ENCODE measurements at places on chromosomes 4 and X.

DNA sequence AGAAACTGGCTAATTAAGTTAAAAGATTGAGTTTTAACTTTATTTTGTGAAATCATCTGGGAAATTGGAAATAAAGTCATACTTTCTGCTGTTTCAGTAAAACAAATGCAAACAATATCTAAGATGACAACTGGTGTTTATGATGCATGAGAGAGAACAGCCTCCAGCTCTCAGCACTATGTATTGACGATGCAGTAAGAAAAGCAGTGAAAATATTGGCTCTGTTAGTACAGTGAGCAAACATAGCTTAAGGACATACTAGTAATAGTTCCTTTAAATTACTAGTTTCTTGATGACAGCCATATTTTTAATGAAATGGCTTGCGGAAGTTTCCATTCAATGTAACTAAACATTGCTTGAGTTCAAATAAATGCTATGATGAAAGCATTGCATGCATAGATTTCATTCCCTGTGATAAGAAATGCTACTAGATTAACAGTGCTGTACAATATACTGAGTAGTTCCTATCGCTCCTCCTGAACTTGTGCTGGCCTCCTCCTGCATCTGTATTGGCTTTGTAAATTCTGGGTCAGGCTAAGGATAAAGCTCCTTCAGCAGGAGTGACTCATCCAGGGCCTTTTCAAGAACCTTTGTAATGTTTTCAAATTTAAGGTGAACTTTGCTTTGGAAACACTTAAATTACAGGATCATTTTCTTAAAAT, 11.6 kb downstream of the ARHGAP24 start:
- DNase-seq: no peak

- DNase-seq: no peak
These were observed 95.7 kb downstream of the DRD5 start for GRCh38 chr4:9877123-9877522.

GRCh38 chrX:24424948-24425347, 40.1 kb upstream of the PDK3 start:
- DNase-seq: no peak

DNA sequence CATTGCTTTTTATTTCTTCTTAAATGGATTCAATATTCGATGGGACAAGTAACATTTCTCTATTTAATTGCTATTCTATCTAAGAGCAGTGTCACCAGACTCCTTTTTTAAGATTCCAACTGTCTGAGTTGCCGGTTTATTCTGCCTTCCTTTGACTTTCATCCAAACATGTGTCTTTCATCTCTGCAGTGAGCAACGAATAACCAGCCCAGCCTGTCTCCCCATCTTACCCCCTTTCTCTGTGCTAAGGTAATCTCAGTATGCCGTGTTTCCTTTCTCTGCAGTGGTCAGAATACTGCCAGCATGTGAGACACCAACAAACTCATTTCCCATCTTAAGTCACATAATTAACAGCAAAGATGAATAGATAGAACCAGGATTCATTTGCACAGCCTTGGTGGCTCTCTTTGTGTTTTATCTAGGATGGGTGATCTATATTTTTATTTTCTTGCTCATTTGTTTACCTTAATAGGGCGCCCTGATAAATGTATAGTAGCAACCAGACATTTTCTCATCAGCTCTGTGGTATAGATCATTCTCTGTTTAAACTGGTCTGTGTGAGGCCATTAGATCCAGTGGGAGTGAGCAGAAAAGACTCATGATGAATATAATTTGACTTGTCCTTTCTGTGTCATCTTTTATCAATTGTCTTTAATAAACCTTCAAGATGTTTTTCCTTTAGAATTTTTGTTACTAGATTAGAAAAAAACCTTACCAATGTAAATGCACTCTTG, 394.8 kb upstream of the IGFBP7 start:
- DNase-seq: no peak

DNA sequence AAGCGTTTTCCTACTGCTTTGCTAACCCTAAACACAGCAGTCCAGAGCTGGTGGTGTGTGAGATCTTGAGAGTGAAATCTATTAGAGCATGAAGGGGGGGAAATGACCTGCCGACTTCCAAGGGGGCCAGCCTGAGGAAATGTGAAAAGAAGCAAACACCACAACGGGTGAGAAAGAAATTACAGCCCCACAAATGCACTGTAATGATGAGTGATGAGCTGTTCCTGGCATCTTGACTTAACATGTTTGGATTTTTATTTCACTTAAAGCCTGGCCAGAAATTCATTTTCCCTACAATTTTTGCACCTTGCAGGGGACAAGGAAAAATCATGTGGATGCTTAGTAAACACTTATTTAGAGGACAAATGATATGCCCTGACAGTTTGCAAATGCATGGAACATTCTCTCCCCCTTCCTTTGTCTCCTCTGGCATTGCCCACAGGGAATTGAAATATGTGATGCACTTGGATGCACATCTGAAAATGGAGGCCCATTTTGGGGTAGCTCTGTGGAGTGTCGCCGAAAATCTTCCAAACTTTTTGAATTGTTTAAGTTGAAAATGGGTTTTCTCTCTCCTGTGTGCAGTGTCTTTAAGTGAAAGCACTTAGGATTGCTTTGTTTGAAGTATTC, 84.3 kb upstream of the TMEM150C start:
- DNase-seq: no peak

GRCh38 chrX:71253253-71254091, 468 bp downstream of the ZMYM3 start:
- no peak for DNase-seq

DNA sequence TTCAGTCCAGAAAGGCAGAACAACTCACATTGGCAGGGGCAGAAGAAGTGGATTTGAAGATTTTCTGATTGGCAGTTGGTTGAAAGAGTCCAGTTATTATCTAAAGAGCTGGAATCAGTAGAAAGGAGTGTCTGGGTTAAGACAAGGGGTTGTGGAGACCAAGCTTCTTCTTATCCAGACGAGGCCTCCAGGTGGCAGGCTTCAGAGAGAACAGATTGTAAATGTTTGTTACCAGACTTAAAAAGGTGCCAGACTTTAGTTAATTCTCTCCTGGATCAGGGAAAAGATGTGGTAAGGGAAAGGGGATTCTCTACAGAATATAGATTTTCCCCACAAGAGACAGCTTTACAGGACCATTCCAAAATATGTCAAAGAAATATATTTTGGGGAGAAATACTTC, 36.7 kb upstream of the TLR3 start:
- DNase-seq: no peak

GRCh38 chr4:18180892-18181291, 159.3 kb upstream of the LCORL start:
- no peak for DNase-seq

DNA sequence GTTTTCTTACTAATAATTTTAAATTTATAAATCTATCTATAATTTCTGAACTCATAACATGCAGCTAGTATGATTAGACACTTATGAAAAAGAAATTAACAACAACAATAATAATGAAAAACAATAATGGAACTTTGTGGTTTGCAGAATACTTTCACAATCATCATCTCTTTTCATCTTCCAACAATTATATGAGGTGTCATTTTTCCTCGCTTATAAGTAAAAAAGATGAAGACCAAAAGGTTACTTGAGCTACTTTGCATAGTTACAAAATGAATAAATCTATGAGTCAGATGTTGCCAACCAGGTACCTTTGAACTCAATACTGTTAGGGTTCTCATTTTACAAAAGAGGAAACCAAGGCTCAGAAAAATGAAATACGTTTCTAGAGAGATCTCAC, 98.5 kb upstream of the ELOVL6 start:
- DNase-seq: no peak

DNA sequence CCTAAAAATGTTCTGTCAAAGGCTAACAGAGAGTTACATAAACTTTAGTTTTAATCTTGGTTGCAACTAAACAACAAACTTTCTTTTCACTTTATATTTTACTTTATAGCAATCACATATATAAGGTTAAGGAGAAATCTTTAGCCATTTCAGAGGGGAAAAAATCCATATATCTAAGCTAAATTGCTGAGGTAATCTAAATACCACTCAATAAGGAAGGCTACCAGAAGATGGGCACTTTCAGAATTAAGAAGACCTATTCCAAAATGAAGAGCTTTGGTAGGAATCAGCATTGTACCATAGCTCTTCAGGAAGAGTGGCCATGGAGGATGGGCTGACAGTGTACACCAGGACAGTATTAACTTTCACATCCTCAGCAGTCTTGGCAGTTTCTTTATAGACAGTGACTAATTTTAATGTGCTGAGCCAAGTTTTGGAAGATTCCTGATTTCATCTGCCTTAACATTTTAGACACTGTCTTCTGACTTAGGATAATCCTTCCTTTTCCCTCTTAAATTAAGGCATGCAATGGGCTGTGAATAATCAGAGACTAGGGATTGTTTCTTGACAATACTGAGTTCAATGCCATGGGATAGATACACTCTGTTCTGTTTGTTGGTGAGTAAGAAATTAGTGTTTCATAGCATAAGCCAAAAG, 7.1 kb downstream of the FAT4 start:
- peak; percentile 36 for DNase-seq

DNA sequence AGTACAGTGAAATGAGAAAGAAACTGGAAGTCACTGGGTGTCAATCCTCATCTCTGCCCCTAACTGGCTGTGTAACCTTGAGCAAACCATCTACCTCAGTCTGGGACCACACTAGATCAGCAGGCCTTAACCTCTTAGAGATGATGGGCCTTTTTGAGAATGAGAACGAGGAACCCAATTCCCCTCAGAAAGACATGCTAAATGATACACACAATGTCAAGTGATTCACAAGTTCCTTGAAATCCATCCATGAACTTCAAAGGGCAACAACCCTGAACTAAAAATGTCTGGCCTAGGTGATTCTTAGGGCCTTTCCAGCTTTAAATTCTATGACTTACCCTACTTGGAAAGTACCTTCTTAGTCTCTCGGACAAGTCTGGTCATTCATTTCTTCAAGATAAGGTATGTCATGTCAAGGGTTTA, 47.4 kb downstream of the ACSL4 start:
- no peak for DNase-seq

GRCh38 chrX:150581093-150581775, 12.8 kb downstream of the MTM1 start:
- peak; percentile 80 for DNase-seq

DNA sequence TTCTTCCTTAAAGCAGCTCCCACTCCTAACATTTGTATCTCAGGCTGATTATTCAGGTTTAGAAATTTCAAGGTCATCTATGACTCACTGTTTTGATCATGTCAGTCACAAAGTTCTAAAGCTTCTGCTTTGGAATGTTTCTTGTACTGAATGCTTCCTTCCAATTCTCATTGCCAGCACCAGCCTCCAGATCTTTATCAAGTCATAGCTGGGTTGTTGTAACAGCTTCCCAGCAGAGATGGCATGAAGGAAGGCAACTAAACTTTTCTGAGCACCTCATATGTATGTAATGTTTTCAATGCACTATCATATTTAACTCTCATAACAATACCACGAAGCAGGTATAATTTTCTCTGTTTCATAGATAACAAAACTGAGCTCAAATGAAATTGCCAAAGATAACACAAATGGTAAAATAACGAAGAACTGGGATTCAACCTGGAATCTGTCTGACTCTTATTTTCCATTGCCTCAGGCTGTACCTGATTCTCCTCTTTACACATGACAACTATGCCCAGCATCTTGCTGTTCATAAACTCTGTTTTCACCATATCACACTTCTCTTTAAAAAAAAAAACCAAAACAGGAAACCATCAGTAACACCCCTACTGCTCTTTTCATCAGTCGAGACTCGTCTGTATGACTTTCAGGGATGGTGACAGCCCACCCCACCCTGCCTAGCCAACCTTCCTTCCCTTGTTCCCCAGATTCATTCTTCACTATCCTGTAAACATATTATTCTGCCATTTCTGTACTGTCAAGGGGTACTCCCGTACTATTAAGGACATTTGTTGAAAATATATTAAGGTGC, 13.4 kb downstream of the TRPC3 start:
- peak; percentile 18 for DNase-seq
